ENCODE measurements at places on chromosomes 12 and 14.

DNA sequence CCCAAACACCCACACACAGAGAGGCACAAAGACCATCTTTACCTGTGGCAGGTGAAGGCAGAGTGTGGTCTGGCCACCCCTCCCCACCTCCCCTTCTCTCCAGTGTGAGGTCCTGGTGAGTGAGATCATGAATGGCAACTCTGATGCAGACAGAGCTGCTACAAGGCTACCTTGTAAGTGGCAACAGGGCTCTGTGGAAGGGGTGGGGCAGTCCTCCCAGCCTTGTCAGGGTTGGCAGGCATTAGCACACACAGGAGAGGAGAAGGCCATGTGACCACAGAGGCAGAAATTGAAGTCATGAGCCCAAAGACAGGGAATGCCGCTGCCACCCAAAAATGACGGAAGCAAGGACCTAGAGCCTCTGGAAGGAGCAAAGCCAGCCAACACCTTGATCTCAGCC is 30.7 kb downstream of the VWF start:
- no peak for DNase-seq

GRCh38 chr12:118120579-118121363 is 15.2 kb upstream of the PEBP1 start:
- peak; percentile 86 for DNase-seq

DNA sequence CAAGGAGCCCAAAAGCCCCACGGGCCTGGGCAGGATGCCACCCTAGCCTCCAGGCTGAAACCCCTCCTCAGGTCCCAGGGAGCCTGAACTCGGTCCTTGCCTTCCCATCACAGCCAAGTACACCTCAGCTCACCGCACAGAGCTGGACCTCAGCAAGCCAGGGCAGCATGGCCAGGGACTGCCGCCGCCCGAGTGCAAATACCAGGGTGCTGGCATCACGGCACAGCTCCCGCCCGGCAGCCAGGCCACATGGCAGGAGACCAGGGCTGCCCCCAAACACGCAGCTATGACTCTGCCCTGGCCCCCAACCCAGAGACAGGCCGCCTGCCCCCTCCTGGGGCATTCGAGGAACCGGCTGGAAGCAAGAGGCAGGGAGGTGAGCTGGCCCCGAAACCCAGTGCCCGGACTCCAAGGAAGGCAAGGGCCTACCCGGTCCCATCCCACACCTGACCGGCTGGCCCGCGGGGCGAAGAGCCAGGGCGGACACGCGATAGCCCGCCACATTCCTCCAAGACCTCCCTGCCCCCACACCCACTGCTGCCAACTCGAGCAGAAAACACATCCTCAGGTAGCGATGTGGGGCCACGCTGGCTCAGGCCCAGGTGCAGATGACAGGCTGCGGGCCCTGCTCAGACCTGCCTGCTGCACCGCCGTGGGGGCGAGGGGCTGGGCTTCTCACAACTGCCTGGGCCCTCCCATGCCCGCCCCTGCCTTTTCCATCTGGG is 2.7 kb downstream of the JAG2 start:
- no peak for DNase-seq

- no peak for DNase-seq
Measured at GRCh38 chr14:95386536-95387095, 66.9 kb upstream of the CLMN start.

GRCh38 chr14:62722406-62722805 is 322.9 kb downstream of the KCNH5 start:
- DNase-seq = no peak

GRCh38 chr14:85687456-85687855 is 157.5 kb downstream of the FLRT2 start:
- DNase-seq = no peak

- DNase-seq = no peak
Measured at GRCh38 chr12:6667559-6668210, 4.8 kb upstream of the ING4 start.

GRCh38 chr12:124480469-124481256 is 86.7 kb downstream of the NCOR2 start:
- no peak for DNase-seq

Measured in erythroblast (primary cell).